ENCODE measurements at places on chromosomes 11 and 22.

DNA sequence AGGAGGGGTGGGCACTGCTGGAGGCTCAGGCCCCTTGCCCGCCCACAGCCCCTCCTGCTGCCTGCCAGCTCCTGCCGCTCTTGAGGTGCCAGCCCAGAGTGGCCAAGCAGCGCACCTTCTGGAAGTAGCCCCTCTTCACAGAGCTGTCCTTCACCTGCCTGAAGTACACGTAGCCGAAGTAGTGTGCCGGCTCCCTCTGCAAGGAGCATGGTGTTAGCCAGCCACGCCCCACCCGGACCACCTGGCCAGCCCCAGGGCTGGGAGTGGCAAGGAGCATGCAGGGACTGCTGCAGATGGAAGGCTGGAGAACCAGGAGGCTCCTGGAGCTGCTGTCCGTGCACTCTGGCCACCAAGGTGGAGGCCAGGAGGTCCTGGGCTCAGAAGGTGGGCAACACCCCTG is 9.6 kb downstream of the DENND6B start:
- DNase-seq, result no peak

- no peak for DNase-seq
These were observed 24.2 kb upstream of the TMPRSS4 start for GRCh38 chr11:118052581-118053206.

- DNase-seq, result no peak
These were observed 51.6 kb downstream of the CERK start for GRCh38 chr22:46686221-46687047.

DNA sequence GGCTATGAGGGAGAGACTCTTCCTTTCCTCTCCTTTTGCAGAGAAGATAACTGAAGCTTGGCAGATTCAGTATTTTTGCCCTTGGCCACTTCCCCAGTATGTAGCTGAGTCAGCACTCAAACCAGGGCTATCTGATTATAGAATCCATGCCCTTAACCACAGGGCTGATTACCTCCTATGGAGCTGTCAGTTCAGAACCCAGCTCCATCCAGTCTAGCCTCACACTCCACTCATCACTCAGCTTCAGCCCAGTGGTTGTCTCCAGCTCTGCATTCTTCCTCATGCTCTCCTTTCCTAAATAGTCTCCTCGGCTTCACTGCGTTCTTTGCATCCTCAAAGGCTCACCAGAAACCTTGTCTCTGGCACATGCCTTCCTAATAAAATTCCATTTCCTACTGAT is 151.6 kb upstream of the BLID start:
- no peak for DNase-seq

GRCh38 chr11:99918761-99919160 is 768.3 kb upstream of the ARHGAP42 start:
- DNase-seq, result no peak

DNA sequence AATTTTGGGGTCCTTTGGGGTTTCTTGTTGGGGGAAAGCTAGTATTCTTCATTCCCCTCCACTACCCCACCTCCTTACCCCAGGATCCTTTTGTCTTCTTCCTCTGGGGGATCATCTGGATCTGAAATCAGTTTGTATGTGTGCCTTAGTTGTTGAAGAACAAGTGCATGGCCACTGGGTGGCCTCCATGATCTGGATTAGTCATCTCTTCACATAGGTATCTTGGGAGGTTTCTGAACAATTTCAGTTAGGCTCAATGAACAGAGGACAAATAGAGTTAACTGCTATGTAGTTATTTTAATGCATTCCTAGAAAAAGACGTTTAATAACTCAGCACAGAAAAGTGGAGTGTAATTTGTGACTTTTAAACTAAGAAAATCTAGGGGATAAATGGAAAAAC is 7.1 kb upstream of the VWA5A start:
- peak; percentile 15 for DNase-seq

- no peak for DNase-seq
These were observed 24.3 kb downstream of the NEU3 start for GRCh38 chr11:75013051-75013450.

- peak; percentile 89 for DNase-seq
These were observed 38.4 kb upstream of the EMID1 start for GRCh38 chr22:29167032-29167911.

DNA sequence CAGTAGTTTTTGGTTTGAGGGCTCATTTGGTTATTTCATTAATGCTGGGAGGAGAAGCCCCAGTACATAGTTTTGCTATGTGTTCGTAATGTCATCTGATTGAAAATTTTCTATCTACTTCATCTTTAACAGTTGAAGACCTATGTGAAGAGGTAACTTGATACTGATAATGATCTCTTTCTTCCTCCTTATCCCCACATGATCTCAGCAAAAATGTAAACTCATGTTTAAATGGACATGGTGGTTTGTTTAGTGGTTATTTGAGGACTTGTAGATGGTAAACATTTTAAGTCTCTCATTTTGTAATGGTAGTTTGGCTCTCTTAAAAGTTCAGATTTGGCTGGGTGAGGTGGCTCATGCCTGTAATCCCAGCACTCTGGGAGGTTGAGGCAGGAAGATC is 53.7 kb upstream of the SPTBN2 start:
- no peak for DNase-seq

GRCh38 chr11:58622344-58622743 is at the start of gene CNTF:
Gene CNTF (plus strand): TSS chr11:58622665. CDS start chr11:58622753, 88 bp downstream.
- no peak for DNase-seq

DNA sequence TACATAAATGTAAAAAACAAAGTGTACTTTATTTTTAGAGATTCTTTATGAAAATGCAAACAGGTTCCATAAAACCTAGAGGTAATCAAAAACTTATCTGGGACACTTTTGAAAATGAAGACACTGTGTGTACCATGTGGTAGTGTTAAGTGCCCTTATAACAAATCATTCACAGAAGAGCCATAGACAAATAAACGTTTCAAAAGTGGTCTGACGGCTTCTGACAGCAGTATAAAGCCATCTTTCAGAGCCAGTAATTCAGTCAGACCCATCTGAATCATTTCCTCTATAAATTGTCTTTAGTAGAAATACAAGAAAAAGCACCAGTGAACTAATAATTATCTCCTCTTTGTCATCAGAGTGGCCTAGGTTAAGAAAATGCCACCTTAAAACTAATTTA is 100.0 kb downstream of the PAX6 start:
- DNase-seq, result no peak

GRCh38 chr11:88231894-88232482 is 56.7 kb upstream of the RAB38 start:
- DNase-seq, result peak; percentile 38

- DNase-seq, result no peak
These were observed 465.1 kb downstream of the MN1 start for GRCh38 chr22:27336151-27337090.

DNA sequence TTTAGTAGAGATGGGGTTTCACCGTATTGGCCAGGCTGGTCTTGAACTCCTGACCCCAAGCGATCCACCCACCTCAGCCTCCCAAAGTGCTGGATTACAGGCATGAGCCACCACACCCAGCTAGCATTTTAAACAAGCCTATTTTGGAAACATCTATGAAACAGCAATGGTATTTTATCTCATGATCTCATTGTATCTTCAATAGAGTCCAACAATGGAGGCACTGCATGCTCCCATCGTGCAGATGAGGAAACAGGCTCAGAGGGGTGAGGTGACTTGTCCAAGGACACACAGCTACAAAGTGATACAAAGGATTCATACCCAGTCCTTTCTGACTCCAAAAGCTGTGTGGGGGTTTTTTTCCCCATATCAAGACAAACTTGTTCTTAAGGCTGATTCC is 39.0 kb upstream of the RTL6 start:
- no peak for DNase-seq

GRCh38 chr11:76131671-76132631 is 74.4 kb downstream of the WNT11 start:
- DNase-seq, result no peak

DNA sequence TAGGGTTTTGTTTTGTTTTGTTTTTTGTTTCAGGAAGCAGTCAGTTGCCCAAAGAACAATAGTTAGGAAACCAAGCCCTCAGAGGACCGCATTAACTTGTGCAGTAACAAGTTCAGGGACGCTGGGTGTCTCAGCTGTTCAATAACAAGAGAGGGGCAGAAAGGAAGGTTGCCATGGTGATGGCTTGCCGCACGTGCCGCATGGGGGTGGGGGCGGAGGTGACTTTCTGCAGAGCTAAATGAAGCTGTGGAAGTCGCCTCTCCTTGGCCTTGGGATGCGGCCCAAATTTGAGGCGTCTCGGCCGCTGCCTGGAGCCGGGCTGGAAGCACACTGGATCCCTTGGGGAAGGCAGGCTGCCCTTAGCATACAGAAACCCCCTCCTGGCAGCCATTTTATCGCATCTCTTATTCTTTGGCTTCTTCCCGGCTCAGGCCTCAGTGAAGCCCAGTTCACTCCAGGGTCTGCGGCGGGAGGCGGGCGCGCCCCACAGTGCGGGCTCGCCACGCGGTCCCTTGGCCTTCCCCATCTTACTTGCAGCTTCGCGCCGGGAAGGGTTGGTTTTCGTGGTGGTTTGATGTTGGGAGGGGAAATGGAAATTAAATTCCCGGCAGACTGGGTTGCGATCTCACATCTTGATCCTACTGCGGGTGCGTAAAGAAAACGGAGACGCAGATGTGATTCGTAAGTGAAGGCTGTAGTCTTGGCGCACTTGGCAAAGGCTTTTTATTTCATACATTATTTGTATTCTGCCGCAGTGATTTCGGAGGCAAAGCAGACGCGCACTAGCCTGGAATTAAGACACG is 94.3 kb downstream of the SLC17A6 start:
- peak; percentile 15 for DNase-seq

Measured in GM10248 (cell line).